Hematopoietic multipotent progenitor cell treated with erythropoietin and hydrocortisone succinate and interleukin-3 and kit ligand, for 6 days (in vitro differentiated cells): ENCODE measurements at places on chromosomes 16 and 17.
A peak's percentile ranks its signal among the peaks of the same experiment; 100 is the strongest.

GRCh38 chr16:84610376-84610775, 7.5 kb downstream of the COTL1 start:
- no peak for DNase-seq

DNA sequence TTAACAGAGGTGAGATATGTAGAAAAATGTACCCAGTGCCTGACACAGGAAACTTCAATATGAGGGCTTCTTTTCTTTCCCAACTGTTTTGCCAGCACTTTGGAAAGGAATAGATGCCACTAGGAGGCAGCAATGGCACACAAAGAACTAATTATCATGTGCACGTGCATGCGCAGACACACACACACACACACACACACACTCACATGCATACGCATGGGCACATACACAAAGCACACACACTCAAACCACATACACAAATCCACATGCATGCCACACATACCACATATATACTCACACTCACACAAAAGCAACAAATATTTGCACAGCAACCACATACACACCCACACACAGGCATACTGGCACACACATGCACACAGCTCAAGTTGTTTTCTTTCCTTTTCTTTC, 8.8 kb upstream of the CEP112 start:
- peak; percentile 66 for DNase-seq

DNA sequence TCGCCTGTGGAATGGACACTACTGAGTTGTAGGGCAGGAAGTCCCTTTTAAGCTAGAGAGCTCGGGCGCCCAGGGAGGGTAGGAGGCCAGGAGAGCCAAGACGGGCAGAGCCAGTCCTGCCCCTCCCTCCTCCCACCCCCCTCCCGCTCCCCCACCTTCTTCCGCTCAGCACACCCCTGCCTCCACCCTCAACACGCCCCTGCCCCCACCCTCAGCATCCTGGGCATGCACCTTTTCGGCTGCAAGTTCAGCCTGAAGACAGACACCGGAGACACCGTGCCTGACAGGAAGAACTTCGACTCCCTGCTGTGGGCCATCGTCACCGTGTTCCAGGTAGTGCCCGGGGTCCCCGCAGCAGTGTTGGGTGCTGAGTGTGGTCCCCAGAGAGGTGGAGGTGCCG, 18.3 kb downstream of the TPSG1 start:
- no peak for DNase-seq

DNA sequence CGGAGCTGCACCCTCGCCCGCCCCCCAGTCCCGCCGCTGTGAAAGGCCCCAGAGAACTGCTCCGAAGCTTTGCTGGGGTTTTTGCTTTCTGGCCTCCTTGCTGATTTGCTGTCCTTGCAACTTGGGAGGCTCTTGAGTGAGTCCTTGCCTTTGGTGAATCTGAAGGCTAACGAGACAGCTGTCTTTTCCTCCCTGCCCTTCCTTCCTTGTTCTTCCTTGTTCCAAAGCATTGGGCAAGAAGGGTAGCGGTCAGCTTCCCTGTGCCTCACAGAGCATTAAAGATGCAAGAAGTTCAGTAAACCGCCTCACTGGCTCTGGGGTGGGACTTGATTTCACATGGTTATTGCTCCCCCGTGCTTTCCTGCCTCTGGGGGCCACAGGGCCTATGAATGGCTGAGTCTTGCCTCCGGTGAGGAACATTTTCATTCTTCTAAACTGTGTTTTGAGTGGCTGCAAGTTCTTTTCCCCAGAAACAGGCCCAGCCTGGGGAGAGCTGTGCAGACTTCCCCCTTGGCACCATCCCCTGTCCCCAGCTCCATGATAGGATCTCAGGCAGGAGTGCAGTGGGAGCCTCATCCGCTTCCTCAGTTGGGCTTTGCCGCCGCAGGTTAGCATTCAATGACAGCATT, 1.4 kb downstream of the YPEL2 start:
- peak; percentile 30 for DNase-seq

DNA sequence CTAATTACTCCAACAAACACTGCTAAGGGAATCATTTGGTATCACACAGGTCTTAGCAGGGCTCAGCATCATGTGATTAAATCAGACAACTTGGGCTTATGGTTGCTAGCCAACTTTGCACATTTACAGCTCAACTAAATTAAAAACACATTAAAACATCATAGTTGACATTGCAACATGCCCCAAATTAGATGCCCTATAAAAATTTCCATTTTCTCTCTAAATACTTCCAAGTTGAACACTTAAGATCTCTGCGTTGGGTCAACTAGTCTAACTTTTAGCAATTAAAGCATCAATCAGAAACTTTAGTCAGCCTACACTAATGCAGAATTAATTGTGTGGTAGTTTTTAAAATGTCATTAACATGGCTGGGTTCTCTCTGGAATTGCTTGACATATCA, 12.1 kb downstream of the DNAJC7 start:
- no peak for DNase-seq

DNA sequence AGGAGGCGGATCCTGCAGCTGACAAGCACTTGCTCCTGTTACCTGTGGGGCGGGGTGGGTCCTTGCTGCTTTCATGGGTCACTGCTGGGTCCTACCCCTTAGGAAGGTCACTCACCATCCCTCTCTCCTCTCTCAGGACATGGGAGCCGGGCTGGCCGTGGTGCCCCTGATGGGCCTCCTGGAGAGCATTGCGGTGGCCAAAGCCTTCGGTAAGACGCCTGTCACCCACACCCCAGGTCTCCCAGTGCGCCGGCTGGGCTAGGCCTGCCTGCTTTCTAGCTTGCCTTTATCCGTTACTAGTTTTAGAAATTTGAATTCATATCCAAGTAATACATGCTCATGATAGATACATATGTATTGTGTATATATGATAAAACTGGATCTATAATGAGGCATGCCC, 17.2 kb downstream of the SLC26A11 start:
- DNase-seq: no peak

- no peak for DNase-seq
Measured at GRCh38 chr17:40260528-40260927, 27.2 kb upstream of the CDC6 start.

GRCh38 chr16:88688013-88688778, 1.9 kb upstream of the SNAI3 start:
- peak; percentile 92 for DNase-seq

DNA sequence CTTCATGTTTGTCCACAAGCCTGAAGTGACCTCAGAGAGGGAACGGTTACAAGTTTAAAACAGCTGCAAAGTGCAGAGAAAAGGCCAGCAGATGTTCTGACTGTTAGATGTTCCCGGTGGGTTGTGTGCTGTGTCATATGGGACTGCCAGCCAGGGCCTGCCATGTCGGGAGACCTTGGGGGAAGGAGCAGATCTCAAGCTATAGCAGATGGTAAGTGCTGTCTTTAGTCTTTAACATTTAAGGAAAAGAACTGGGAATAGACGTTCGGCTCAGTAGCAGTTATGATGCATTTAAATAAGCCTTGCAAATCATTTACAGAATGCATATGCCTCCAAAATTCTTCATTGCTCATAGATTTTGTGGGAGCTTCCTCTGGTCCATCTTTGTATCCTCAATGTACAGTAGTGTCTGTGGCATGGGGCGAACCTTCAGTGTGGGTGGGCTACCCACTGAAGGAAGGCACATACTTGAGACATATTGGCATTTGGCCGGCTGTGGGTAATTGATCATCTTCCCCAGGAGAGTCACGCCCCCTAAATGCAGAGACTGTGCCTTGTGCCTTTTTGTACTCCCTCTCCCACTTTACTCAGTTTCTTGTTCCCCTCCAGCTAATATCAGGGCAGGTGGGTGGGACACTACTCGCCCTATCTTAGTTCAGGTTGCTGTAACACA, 131.9 kb downstream of the NPIPB5 start:
- no peak for DNase-seq

DNA sequence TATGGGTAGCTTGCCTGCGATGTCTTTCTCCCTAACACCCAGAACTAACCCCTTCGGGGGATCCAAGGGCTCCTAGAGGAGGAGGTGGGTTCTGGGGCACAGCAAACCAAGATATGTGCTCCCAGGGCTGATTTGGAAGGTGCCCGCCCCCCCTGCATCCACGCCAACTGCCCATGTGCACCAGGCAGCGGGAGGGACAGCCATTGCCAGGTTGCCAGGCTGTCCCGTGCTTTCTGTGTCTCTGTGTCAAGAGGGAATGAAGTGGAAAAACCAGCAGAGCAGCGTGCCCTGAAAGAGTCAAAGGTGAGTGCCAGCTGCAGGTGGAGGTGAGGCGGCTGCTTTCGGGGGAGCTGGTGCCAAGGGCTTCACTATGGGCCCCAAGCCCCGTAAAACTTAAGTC, 6.4 kb downstream of the TEKT5 start:
- DNase-seq: no peak

DNA sequence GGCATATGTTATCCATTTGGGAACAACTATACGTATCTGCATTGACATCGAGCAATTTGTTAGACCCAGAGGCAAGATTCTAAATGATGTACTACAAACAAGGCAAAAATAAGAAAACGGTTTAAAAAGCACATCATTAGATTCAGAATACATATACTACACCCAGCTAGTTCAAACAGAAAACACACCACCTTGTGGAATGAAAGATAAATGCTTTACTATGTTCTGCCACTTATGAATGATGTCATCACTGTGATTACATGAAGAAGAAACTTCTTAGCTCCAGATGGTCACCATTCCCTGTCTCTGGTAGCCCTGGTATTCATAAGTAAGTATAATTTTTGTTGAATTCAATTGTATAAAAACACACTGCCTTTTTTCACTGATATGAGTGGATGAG, 7.8 kb downstream of the NACA2 start:
- DNase-seq: peak; percentile 67

- DNase-seq: peak; percentile 91
Measured at GRCh38 chr17:49407981-49408501, 6.6 kb downstream of the PHB1 start.

GRCh38 chr17:41835800-41836549, at the start of gene NT5C3B:
TSS of gene NT5C3B (minus strand) at chr17:41836232. CDS start at chr17:41836193, 39 bp downstream.
- DNase-seq: peak; percentile 49
